Panc1 (cell line): ENCODE measurements at places on chromosomes 3 and 15. TPM values are rescaled to one million over a fixed set of nuclear protein-coding genes. Genes with fewer than 3 reads are reported as not detected.

The C3orf49 gene
- total RNA-seq, result not detected

The EPHB1 gene
- 0.46 TPM for total RNA-seq

The FBXO40 gene
- total RNA-seq, result not detected

The WDR5B gene
- total RNA-seq, result 5.5 TPM

The STX19 gene
- total RNA-seq, result not detected

The ATP8B4 gene
- total RNA-seq, result not detected

The LRRC31 gene
- total RNA-seq, result not detected

The ONECUT1 gene
- total RNA-seq, result 0.18 TPM

The CLRN1 gene
- not detected for total RNA-seq

The CNTN6 gene
- total RNA-seq, result not detected

The SLC6A11 gene
- total RNA-seq, result not detected

The SH3BP5 gene
- 12.0 TPM for total RNA-seq

The ADIPOQ gene
- not detected for total RNA-seq

The CAMK2N2 gene
- 5.7 TPM for total RNA-seq

The GTF2E1 gene
- 32.0 TPM for total RNA-seq

The WDR93 gene
- total RNA-seq, result 0.18 TPM

The FOXB1 gene
- total RNA-seq, result 0.64 TPM

The EFCC1 gene
- total RNA-seq, result 0.15 TPM

The PLCB2 gene
- total RNA-seq, result 1.7 TPM

The AADACL2 gene
- total RNA-seq, result not detected

The SNX22 gene
- 2.3 TPM for total RNA-seq

The EFCAB12 gene
- 0.54 TPM for total RNA-seq

The RBP2 gene
- not detected for total RNA-seq

The TPRG1 gene
- total RNA-seq, result not detected

The ERICH6 gene
- 0.28 TPM for total RNA-seq

The DNASE1L3 gene
- not detected for total RNA-seq

The CCR8 gene
- not detected for total RNA-seq

The ITIH1 gene
- 0.31 TPM for total RNA-seq

The NPAP1 gene
- total RNA-seq, result not detected

The KBTBD8 gene
- total RNA-seq, result 0.98 TPM

The FSTL1 gene
- total RNA-seq, result 9.2 TPM

The RAB6B gene
- total RNA-seq, result 49.2 TPM

The ALDH1A3 gene
- 143 TPM for total RNA-seq

The PP2D1 gene
- not detected for total RNA-seq

The SPTSSB gene
- 3.7 TPM for total RNA-seq

The RPLP1 gene
- total RNA-seq, result 2,076 TPM

The AHSG gene
- 0.85 TPM for total RNA-seq

The DNAJA4 gene
- 11.1 TPM for total RNA-seq
